ENCODE measurements at places on chromosomes 3 and 15. TPM values are rescaled to one million over a fixed set of nuclear protein-coding genes. Genes with fewer than 3 reads are reported as not detected.

- DNase-seq, result no peak
These were observed 11.8 kb upstream of the UACA start for GRCh38 chr15:70775160-70775559.

GRCh38 chr15:61017109-61017508, 212.0 kb downstream of the RORA start:
- no peak for DNase-seq

- DNase-seq, result no peak
These were observed 117.1 kb downstream of the MYLK start for GRCh38 chr3:123767009-123767372.

GRCh38 chr3:159760046-159760445, 228.6 kb upstream of the IL12A start:
- DNase-seq, result no peak

- peak; percentile 37 for DNase-seq
These were observed 436.1 kb downstream of the CHL1 start for GRCh38 chr3:632571-633170.

GRCh38 chr3:190053919-190054672, 66.6 kb downstream of the P3H2 start:
- DNase-seq, result no peak

- peak; percentile 80 for DNase-seq
These were observed 668 bp downstream of the THRB start for GRCh38 chr3:24493746-24494617.

DNA sequence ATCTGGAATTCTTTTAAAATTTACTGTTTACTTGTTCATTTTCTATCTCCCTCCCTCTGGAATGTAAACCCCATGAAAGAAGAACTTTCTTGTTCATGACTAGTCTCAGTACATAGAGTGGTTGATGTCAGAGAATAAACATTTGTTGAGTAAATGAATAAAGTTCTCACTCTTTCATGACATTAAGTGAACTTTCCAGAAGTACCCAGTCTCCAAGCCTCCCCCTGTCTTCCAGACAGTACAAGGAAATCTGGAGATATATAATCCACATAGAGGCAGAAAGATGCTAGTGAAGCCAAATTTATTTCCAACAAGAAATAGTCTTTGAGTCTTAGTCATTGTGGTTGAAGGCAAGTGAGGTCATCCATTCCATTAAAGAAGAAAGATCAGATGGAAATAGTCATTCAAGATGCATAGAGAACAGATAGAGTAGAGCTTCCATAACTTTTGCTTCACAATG, 71.5 kb upstream of the GALNT15 start:
- no peak for DNase-seq

GRCh38 chr15:63408524-63408923, 26.9 kb upstream of the CA12 start:
- DNase-seq, result no peak

DNA sequence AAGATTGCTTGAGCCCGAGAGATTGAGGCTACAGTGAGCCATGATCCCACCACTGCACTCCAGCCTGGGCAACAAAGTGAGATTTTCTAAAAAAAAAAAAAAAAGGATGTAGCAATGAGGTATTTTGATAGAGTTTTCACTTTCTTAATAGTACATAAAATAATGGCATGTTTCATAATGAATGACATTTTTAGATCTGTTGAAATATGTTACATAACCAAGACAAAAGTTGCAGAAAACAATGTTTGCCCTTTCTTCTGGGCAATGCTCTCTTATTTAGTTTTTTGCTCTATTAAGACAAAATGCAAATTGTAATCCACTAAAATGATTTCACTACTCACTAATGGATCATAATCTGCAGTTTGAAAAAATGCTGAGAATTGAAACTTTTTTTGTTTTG, 4.4 kb upstream of the MAPK6 start:
- no peak for DNase-seq

GRCh38 chr3:106290304-106290997, 421.6 kb upstream of the CBLB start:
- DNase-seq, result no peak

- peak; percentile 91 for DNase-seq
These were observed 134.7 kb downstream of the TPRA1 start for GRCh38 chr3:127455541-127456450.

DNA sequence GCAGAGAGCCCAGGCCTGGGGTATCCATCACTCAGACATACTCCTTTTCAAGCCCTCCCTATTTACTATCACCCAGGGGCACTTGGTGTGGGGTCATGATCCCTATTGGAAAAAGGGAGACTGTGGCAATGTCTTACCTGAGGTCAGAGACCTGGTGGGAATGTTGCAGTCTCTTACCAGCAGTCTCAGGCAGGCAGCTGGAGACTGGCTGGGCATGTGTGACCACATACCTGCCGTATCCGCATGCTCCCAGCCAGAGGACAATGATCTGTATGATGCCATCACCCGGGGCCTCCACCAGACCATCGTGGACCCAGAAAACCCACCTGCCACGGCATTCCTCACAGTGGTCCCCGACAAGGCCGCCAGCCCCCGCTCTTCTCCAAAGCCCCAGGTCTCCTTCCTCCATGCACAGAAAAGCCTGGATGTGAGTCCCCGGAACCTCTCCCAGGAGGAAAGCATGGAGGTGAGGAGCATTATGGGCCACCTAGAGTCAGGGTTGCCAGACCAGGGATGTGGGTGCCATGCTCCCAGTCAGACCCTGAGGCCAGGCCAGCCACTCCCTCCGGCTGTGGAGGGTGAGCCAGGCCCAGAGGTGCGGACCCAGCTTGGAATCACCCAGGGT, 5.9 kb downstream of the SH2D7 start:
- no peak for DNase-seq

GRCh38 chr3:41234823-41235721, 35.8 kb downstream of the CTNNB1 start:
- no peak for DNase-seq

- DNase-seq, result no peak
These were observed 51.5 kb downstream of the IL12A start for GRCh38 chr3:160040181-160040580.

GRCh38 chr15:84647726-84648125, 6.4 kb downstream of the WDR73 start:
- DNase-seq, result no peak

- no peak for DNase-seq
These were observed 48.7 kb downstream of the BFSP2 start for GRCh38 chr3:133448478-133449122.

GRCh38 chr3:14845826-14846225, 27.1 kb downstream of the FGD5 start:
- DNase-seq, result no peak

DNA sequence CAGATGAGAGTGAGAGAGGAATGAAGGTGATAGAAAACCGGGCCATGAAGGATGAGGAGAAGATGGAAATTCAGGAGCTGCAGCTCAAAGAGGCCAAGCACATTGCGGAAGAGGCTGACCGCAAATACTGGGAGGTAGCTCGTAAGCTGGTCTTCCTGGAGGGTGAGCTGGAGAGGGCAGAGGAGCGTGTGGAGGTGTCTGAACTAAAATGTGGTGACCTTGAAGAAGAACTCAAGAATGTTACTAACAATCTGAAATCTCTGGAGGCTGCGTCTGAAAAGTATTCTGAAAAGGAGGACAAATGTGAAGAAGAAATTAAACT, 88.9 kb downstream of the EOMES start:
- DNase-seq, result no peak

DNA sequence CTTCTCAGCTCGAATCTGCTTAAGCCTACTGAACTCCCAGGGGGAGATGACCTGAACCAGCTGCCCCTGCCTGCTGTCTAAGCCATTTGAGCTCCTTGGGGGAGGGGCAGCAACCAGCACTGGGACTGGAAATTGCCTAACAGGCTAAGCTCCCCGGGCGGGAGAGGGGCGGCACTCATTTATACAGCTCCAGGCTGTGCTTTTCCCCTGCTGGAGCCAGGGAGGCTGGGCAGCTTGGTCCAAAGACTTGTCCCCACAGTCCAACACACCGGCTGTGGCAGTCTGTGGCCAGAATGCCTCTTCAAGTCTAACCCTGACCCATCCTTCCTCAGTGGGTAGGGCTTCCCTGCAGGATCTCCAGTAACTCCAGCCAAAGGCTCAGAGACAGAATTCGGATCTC, 1241.5 kb downstream of the ROBO2 start:
- DNase-seq, result no peak

DNA sequence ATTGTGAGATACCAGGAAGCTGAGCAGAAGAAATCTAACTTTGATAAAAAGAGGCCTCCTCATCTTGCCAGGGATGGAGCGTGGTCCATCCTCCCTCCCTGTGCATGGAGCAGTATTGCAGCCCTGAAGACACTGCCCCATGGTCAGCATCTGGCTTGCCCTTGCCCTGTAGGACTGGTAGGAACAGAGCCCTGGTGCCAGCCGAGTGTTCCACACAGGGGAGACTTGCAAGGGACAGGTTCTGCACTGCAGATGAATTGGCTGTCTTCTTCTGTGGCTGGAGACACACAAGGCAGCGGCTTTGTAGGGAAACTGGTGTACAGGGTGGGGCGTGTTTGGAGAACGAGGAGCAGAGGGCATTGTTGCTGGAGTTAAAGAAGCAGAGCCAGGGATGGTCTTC, 110.5 kb downstream of the APBA2 start:
- DNase-seq, result no peak

GRCh38 chr3:52297242-52298148, 9.9 kb downstream of the GLYCTK start:
- DNase-seq, result no peak

DNA sequence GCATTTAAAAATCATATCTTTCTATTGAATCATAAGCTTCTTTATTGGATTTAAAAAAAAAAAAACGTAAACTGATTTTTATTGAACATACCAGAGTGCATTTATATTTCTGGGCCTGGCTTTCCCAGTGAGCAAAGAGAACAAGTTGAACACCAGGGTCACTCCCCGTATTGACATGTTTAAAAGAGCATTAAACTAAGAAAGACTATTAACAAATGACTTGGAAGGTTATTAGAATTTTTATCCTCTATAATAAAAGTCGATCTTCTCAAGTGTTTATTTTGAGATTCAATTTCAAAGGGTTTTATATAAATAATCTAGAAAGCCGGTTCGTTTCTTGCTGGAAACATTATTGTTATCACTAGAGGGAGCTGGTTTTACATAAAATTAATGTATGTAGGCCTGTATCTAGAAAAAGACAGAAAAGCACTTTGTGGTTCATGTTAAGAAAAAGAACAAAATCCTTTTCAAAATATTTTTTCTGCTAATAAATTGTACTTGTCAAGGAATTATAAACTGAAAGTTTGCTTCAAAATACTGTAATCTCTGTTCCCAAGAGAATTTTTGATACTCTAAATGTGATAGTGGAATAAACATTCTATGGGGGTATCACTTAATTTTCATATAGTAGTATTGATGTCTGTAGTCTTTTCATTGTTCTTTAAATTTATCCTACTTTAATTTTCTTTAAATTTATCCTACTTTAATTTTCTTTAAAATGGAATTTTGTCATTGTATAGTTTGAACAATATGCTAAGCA, 321.8 kb upstream of the MME start:
- no peak for DNase-seq

- DNase-seq, result no peak
These were observed 23.9 kb downstream of the GOLGA6L2 start for GRCh38 chr15:23422946-23423708.

DNA sequence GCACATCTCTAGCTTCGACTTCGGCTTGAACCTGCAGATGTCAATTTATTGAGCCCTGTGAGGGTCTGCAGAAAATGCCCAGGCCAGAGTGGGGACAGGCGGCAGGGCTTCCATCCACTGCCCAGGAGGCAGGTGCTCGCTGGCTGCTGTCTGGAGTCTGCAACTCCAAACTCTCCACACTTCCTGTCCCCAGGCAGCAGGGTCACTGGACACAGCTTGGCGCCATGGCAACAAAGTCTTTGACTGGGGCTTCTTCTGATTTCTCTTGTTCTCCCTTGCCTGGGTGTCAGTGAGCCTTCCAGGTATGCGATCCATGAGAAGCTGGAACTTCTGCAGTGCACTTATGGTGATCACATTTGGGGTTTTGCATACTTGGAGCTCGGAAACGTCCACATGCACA, 33.5 kb downstream of the SV2B start:
- DNase-seq, result no peak

DNA sequence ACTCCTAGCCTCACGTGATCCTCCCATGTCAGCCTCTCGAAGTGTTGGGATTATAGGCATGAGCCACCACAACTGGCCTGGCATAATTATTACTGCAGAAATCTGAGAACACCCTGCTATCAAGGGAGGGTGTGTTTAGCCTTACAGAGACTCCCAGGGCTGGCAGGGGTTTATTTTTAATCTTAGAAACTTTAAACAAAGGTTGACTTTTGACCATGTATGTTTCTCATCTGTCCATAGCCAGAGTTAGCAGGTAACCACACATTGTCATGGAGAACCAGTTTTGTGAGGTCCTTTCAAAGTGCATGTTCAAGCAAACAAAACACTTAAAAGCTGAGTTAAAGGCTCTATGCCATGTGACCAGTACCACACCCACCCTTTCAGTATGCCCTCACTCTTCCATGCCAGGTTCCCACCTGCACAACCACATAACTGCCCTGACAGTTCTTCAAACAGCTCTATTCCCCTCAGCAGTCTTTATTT, 11.1 kb downstream of the SIAH2 start:
- peak; percentile 94 for DNase-seq

GRCh38 chr3:194985031-194985578, 285.9 kb downstream of the XXYLT1 start:
- DNase-seq, result peak; percentile 87

GRCh38 chr15:93173369-93173768, 84.4 kb upstream of the RGMA start:
- DNase-seq, result peak; percentile 33

GRCh38 chr3:134296616-134297015, 46.0 kb upstream of the RYK start:
- DNase-seq, result no peak

The HGD gene
- polyA plus RNA-seq, result 10.8 TPM

The CADM2 gene
- polyA plus RNA-seq, result 0.80 TPM

The ZCWPW2 gene
- polyA plus RNA-seq, result 0.88 TPM

The ATP2B2 gene
- 0.03 TPM for polyA plus RNA-seq

The GPR27 gene
- polyA plus RNA-seq, result 1.4 TPM

The ATP6V1A gene
- polyA plus RNA-seq, result 13.3 TPM

The OIP5 gene
- 3.7 TPM for polyA plus RNA-seq

The FAM3D gene
- polyA plus RNA-seq, result 11.9 TPM

The FRMD5 gene
- polyA plus RNA-seq, result 0.40 TPM

The NOX5 gene
- 0.18 TPM for polyA plus RNA-seq

The MESP2 gene
- 0.56 TPM for polyA plus RNA-seq

The OSBPL10 gene
- 5.8 TPM for polyA plus RNA-seq

The GRAMD2A gene
- polyA plus RNA-seq, result not detected

The PTPRG gene
- polyA plus RNA-seq, result 2.4 TPM

The STXBP5L gene
- polyA plus RNA-seq, result 0.08 TPM

The PIGZ gene
- polyA plus RNA-seq, result 5.6 TPM

The SLC2A2 gene
- not detected for polyA plus RNA-seq

The MUC20 gene
- 20.2 TPM for polyA plus RNA-seq
